ENCODE measurements at places on chromosomes 7 and 10.

GRCh38 chr10:77593771-77594470 is 43.7 kb downstream of the KCNMA1 start:
- H3K36me3 ChIP-seq = no peaks in the 10 kb centered on the region
- no peaks in the 10 kb centered on the region for H3K27me3 ChIP-seq
- no peak overlapping the region for H3K4me3 ChIP-seq
- no peak overlapping the region for H3K27ac ChIP-seq
- H3K4me1 ChIP-seq = no peaks in the 10 kb centered on the region

DNA sequence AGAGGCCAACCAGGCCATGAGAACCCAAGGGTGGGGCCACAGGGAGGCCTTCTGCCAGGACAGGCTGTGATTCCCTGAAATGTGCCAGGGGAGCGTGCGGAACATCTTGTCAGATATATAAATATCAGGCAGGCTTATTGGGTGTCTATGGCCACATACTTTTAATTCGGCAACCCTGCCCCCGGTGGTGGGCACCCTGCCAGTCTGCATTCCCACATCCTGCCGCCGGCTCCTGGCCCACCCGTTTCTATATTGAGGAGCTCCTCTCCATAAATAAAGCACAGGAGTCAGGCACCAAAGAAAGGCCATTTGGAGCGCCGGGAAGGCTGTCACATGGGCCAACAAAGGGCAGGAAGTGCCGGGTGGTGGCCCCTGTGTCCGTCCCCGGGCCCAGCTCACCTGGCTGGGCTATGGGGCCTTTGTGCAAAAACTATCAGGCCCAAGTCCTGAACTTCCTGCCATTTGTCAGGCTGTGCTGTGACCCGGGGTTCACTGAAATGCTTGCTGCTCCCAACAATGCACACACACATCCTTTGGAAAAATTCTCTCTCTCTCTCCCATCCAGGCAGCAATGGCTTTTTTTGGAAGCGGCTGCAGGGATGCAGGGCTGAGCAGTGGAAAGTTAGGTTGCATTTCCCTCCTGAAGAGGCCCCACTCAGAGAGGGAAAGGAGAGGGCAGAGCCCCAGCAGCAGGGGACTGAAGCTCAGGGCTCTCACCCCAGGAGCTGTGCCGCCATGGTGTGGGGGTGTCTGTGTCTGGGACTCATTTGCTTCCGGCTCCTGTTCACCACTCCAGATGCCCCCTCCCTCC is 25.0 kb upstream of the PODXL start:
- no peaks in the 10 kb centered on the region for H3K36me3 ChIP-seq
- H3K4me1 ChIP-seq = peaks cover 9% of the 10 kb centered on the region
- H3K4me3 ChIP-seq = no peak overlapping the region
- H3K27me3 ChIP-seq = no peaks in the 10 kb centered on the region
- H3K27ac ChIP-seq = no peak overlapping the region
- DNase-seq = peak; percentile 59

DNA sequence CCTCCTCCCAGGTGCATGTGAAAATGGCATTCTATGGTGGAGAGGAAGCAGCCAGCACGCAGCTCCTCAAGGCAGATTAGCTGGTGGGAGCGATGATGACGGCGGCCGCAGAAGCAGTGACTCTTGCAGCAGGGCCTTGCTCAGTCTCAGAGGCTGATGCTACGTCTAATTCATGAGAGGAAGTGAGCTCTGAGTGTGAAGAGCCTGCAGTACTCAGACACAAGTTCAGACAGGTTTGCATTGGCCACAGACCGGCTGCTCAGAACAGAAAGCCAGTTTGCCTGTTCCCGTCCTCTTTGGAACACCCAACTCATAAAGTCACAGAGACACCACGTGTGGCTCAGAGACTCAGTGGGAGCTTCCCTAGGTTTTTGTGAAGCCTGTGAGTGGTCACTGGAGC is 136.5 kb downstream of the ADARB2 start:
- H3K4me1 ChIP-seq = no peaks in the 10 kb centered on the region
- no peak for DNase-seq
- no peak overlapping the region for H3K27ac ChIP-seq
- no peaks in the 10 kb centered on the region for H3K36me3 ChIP-seq

DNA sequence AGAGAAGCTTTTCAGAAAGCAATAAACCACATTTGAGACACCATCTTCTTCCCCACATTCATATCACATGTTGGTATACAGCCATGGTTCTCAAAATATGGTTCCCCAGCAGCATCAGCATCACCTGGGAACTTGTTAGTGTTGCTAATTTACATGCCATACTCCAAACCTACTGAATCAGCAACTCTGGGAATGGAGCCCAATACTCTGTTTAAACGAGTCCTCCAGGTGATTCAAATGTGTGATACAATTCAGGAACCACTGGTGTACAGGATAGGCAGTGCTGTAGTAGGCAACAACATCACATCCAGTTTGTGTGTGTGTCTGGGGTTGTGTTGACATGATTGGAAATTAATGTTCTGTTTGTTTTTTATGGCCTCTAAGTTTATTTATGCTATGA is 47.7 kb downstream of the ZNF277 start:
- H3K4me3 ChIP-seq = no peak overlapping the region
- H3K27ac ChIP-seq = no peak overlapping the region
- H3K36me3 ChIP-seq = no peaks in the 10 kb centered on the region
- H3K4me1 ChIP-seq = no peaks in the 10 kb centered on the region

- DNase-seq = peak; percentile 58
- no peaks in the 10 kb centered on the region for H3K27me3 ChIP-seq
- peak within 1 kb of the TSS; percentile 76 for H3K4me3 ChIP-seq
- H3K27ac ChIP-seq = peak within 1 kb of the TSS; percentile 40
These were observed at the start of gene GTF2IRD1 for GRCh38 chr7:74453322-74454011. GTF2IRD1 (plus strand) TSS chr7:74453906; CDS start chr7:74508081, 54,175 bp downstream.

- DNase-seq = peak; percentile 26
- H3K27ac ChIP-seq = no peak overlapping the region
- no peaks in the 10 kb centered on the region for H3K4me1 ChIP-seq
- H3K27me3 ChIP-seq = peaks cover 52% of the 10 kb centered on the region
- H3K4me3 ChIP-seq = no peak overlapping the region
- H3K36me3 ChIP-seq = no peaks in the 10 kb centered on the region
These were observed 439 bp downstream of the RBP4 start for GRCh38 chr10:93600446-93601145.

DNA sequence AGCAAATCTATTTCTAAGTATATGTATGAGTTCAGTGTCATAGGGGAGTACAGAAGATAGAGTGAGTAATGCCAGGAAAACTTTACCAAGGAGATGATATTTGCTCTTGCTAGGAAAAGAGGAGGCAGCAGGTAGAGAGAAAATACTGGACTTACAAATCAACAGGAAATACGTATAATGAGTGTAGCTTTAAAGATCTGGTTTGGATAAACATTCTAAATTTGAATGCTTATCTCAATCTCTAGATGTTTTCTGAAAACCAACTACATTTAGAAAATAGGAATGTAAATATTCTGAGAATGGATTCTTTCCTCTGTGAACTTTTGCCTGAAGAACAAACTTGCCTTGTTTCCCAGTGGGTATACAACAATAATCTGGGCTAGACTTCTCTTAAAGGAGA is 46.9 kb upstream of the GNAI1 start:
- H3K27me3 ChIP-seq = no peaks in the 10 kb centered on the region
- H3K27ac ChIP-seq = no peak overlapping the region
- H3K36me3 ChIP-seq = no peaks in the 10 kb centered on the region
- no peak overlapping the region for H3K4me3 ChIP-seq

DNA sequence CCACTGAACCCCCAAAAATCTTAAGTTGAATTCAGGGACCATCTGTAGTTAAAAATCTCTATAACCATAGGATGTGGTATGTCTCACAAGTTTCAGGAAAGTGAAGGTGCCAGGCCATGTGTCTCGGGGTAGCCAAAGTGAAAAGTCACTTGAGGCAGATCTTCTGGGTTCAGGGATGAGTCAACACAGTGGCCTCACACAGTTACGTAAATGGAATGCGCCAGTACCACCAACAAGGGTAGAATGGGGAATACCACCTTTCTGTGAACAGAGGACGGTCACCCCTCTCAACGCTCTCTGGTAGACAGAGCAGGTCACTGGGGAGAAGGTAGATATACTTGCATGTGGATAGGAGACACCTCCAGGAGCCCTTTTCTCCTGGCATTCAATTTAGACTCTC is 71.4 kb downstream of the ELMO1 start:
- H3K36me3 ChIP-seq = no peaks in the 10 kb centered on the region
- no peak overlapping the region for H3K4me3 ChIP-seq
- no peaks in the 10 kb centered on the region for H3K27me3 ChIP-seq

- H3K27me3 ChIP-seq = no peaks in the 10 kb centered on the region
- H3K4me3 ChIP-seq = no peak overlapping the region
- H3K36me3 ChIP-seq = no peaks in the 10 kb centered on the region
These were observed 23.6 kb upstream of the PWWP2B start for GRCh38 chr10:132373241-132373955.

DNA sequence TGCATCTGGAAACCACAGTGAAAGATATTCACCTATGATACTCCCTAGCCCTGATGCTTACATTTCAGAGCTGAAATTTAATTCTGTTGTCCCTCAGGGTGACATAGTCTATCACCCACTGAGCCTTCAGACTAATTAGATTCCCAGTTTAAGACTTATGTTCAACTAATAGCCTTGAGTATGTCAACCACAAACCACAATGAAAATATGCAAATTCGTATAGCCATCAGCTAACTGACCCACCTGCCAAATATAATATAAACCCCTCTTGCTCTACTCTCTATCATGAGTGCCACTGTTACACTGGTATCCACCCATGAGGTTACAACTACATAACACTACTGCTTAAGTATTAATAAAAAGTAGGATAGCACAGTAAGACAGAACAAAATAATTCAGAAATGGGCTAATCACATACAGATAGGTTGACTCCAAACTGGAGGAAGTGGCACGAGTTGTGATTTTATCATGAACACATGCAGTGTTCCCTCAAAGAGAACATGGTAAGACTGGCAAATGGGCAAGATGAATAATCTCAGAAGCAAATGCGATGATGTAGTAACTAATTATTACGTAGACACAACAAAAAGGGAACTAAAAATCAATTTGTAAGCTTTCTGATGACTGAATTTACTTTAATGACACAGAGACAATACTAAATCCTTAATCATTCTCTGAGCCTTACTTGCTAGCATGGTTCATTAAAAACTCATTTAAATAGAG is 290.6 kb downstream of the PARD3 start:
- no peak overlapping the region for H3K4me3 ChIP-seq
- H3K27ac ChIP-seq = no peak overlapping the region
- no peak for DNase-seq
- no peaks in the 10 kb centered on the region for H3K27me3 ChIP-seq

GRCh38 chr10:110679486-110680272 is 35.5 kb downstream of the RBM20 start:
- no peak overlapping the region for H3K27ac ChIP-seq
- DNase-seq = no peak
- no peak overlapping the region for H3K4me3 ChIP-seq
- H3K36me3 ChIP-seq = no peaks in the 10 kb centered on the region
- H3K27me3 ChIP-seq = peaks cover 23% of the 10 kb centered on the region

- peaks cover 42% of the 10 kb centered on the region for H3K4me1 ChIP-seq
- no peaks in the 10 kb centered on the region for H3K27me3 ChIP-seq
- DNase-seq = peak; percentile 96
- H3K36me3 ChIP-seq = no peaks in the 10 kb centered on the region
These were observed 67.6 kb downstream of the CAV1 start for GRCh38 chr7:116592445-116592844.

GRCh38 chr7:94216944-94217461 is 177.7 kb upstream of the COL1A2 start:
- no peaks in the 10 kb centered on the region for H3K27me3 ChIP-seq
- no peaks in the 10 kb centered on the region for H3K4me1 ChIP-seq
- H3K27ac ChIP-seq = no peak overlapping the region
- H3K36me3 ChIP-seq = no peaks in the 10 kb centered on the region
- H3K4me3 ChIP-seq = no peak overlapping the region

GRCh38 chr7:158133515-158134271 is 453.9 kb downstream of the PTPRN2 start:
- no peak for DNase-seq
- H3K4me1 ChIP-seq = no peaks in the 10 kb centered on the region
- no peak overlapping the region for H3K27ac ChIP-seq
- H3K4me3 ChIP-seq = no peak overlapping the region
- no peaks in the 10 kb centered on the region for H3K27me3 ChIP-seq

- H3K4me1 ChIP-seq = no peaks in the 10 kb centered on the region
- no peak overlapping the region for H3K27ac ChIP-seq
- no peaks in the 10 kb centered on the region for H3K36me3 ChIP-seq
- H3K4me3 ChIP-seq = no peak overlapping the region
These were observed 30.1 kb downstream of the NEUROD6 start for GRCh38 chr7:31310321-31310935.

- H3K4me1 ChIP-seq = no peaks in the 10 kb centered on the region
- no peak overlapping the region for H3K27ac ChIP-seq
- no peak for DNase-seq
- H3K36me3 ChIP-seq = no peaks in the 10 kb centered on the region
- H3K27me3 ChIP-seq = peaks cover 8% of the 10 kb centered on the region
These were observed 42.3 kb upstream of the MSRB2 start for GRCh38 chr10:23053036-23053435.

- H3K27ac ChIP-seq = no peak overlapping the region
- H3K4me3 ChIP-seq = no peak overlapping the region
- H3K36me3 ChIP-seq = no peaks in the 10 kb centered on the region
- H3K4me1 ChIP-seq = peaks cover 24% of the 10 kb centered on the region
These were observed 199.8 kb downstream of the JCAD start for GRCh38 chr10:29859521-29860130.

DNA sequence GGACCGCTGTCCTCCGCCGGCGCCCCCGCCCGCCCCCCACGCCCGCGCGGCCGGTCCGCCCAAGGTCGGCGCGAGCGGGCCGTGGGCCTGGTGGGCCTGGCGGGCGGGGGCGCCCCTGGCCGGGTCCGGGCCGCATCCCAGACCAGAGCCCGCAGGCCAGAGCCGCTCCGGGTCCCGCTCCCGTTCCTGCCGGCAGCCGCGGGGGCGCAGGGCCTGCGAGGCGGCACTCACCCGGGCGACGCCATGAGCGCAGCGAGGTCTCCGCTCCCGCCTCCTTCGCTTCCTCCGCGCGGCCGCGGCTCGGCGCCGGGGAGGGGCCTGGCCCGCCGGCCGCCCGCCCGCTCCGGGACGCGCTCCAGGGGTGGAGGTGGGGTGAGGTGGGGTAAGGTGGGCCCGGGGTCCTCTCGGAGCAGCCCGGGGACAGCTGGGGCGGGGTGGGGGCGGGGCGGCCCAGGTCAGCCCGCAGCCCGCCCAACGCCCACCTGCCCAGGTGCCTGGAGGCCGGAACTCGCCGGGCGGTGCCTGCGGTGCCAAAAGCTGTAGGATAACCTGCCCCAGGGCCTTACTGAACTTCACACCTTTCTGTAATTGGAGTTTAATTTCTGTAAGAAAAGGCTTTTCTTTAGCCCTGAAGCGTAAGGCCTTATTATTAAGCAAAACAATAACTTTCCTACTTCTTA is at the start of gene URGCP:
TSS of gene URGCP (minus strand) at position 266 of the 680 bp plus-strand sequence. CDS start at position 245, 21 bp downstream.
- no peaks in the 10 kb centered on the region for H3K27me3 ChIP-seq
- peak; percentile 26 for DNase-seq
- peak within 1 kb of the TSS; percentile 19 for H3K27ac ChIP-seq
- peaks cover 8% of the 10 kb centered on the region for H3K4me1 ChIP-seq
- H3K4me3 ChIP-seq = peak within 1 kb of the TSS; percentile 59

DNA sequence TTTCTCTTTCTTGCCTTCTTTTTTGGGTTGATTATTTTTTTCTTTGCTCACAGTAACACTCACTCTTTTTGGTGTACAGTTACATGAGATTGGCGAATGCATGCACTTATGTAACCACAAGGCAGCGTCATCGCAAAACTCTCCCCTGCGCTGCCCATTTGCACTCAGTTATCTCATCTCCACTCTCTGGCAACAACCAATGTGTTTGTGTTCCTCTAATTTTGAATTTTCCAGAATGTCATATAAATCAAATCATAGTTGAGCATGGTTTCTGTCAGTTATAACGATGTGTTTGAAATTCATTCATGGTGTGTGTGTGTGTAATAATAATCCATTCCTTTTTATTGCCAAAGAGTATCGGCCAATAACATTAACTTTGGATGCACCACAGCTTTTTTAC is 23.0 kb upstream of the IGFBP3 start:
- no peaks in the 10 kb centered on the region for H3K36me3 ChIP-seq
- DNase-seq = no peak
- H3K4me3 ChIP-seq = no peak overlapping the region
- H3K27me3 ChIP-seq = no peaks in the 10 kb centered on the region

All from endothelial cell of umbilical vein (primary cell).